ENCODE measurements at places on chromosomes 3 and 15.

DNA sequence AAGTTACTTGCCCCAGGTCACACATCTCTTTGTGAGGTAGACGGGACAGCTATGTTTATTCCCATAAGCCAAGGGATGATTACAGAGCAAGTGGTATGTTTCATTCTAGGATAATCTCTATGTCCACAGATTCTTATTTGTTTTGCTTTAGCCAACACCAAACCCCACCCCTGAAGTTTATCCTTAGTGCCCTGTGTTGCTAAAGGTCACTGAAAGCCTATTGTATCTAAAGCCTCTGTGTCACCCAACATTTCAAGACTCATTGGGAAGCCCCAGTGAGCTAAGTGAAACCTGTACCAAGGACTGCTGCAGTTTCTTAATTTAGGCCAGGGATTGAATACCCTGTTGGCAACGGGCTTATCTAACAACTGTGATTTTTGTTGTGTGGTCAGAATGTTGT is 135.6 kb downstream of the ADAMTS9 start:
- no peak for DNase-seq

- DNase-seq: no peak
Measured at GRCh38 chr3:89002191-89002590, 105.2 kb upstream of the EPHA3 start.

- no peak for DNase-seq
Measured at GRCh38 chr15:76058714-76059319, 968 bp upstream of the TMEM266 start.

GRCh38 chr3:193788189-193788991 is 195.4 kb downstream of the OPA1 start:
- DNase-seq: no peak

- DNase-seq: no peak
Measured at GRCh38 chr15:80160570-80161156, 7.9 kb downstream of the FAH start.

- DNase-seq: no peak
Measured at GRCh38 chr3:8760506-8760905, 8.9 kb downstream of the OXTR start.

GRCh38 chr3:170322566-170323269 is 34.8 kb upstream of the SKIL start:
- no peak for DNase-seq

- DNase-seq: no peak
Measured at GRCh38 chr15:60801395-60801794, 322.5 kb upstream of the ICE2 start.

- no peak for DNase-seq
Measured at GRCh38 chr3:126538316-126538715, 14.4 kb downstream of the CHST13 start.

DNA sequence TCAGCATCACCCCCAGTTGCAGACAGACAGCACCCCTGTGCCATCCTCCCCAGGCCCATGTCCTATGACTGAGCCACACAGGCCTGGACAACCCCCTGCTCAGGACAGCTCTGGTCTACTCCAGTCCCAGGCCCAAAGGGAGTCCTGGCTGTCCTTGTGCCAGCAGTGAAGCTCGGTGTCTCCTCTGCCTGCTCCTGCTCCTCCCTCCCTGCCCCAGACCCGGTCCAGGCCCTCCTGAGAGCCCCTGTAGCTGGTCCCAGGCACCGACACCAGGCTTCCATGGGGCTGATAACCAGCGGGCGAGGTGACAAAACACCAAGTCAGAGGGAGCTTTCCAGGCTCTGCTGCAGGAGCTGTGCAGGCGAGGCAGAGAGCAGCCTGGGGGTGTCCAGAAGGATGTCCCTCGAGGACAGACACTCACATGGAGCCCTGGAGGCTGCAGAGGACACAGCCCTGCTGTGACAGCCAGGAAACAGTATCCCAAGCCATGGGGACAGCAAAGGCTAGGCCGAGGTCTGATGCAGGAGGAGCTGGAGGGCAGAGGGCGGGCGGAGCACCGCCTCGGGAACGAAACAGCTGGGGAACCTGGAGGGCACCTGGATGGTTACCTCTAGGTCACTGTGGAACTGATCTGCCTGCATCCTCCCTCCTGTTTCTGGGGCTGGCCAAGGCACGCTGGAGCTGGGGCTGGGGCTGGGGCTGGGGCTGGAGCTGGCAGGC is 103.8 kb upstream of the PRR20G start:
- no peak for DNase-seq

- no peak for DNase-seq
Measured at GRCh38 chr3:17398959-17399551, 343.4 kb downstream of the TBC1D5 start.

DNA sequence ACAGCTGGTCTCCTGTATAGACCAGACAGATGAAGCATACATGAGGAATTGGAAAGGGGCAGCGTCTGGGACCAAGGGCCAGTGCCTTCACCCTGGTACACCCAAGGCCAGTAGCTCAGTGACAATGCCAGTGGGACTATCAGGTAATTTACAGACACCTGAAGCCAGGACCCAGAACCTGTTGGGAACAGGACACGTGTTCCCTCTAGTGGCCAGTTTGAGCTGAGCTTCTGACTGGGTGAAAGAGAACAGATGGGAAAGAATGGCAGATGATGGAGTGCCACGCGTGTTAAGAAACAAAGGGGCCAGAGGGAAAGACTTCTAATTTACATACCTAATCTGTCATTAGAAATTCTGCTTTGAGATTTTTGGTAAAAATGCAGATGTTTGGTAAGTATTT is 5.1 kb upstream of the SLC25A38 start:
- no peak for DNase-seq

GRCh38 chr15:95944193-95944592 is 386.3 kb upstream of the NR2F2 start:
- DNase-seq: no peak

- DNase-seq: no peak
Measured at GRCh38 chr3:189554868-189555557, 76.2 kb upstream of the TP63 start.

- DNase-seq: no peak
Measured at GRCh38 chr3:125245521-125245920, 33.0 kb upstream of the SLC12A8 start.

DNA sequence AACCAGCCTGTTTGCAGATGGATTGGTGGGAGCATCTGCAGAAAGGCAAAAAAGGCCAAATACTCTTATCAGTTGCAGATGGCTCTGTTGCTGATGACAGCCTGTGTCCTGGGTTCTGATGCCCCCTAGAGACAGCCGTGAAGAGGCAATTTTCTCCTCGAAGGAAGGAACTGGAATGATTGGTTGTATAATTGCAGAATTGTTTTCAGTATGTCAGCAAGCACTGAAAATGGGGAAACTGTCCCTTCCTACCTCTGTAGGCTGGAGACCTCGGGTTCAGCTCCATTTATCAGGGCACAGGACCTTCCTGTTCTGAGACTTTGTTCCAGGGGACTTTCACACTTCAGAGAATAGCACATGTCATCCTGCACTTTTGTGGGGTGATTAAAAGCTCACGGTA is 103.0 kb downstream of the PGPEP1L start:
- DNase-seq: no peak
